Suprapubic skin (tissue), 4 donors: ENCODE measurements at places on chromosomes 13 and 19.
A peak's percentile ranks its signal among the peaks of the same experiment; 100 is the strongest.

GRCh38 chr19:29665215-29665825 is at the start of gene PLEKHF1:
Gene PLEKHF1 (plus strand): TSS chr19:29665461. CDS start chr19:29673840, 8,379 bp downstream.
- H3K4me1 ChIP-seq, result peaks cover 90% of the 10 kb centered on the region

GRCh38 chr19:16197188-16197621 is 506 bp upstream of the AP1M1 start:
- DNase-seq, result no peak
- H3K4me1 ChIP-seq, result peaks cover 37% of the 10 kb centered on the region
- H3K4me3 ChIP-seq, result peak overlapping the region; percentile 97
- peak overlapping the region; percentile 87 for H3K27ac ChIP-seq

- peaks cover 33% of the 10 kb centered on the region for H3K36me3 ChIP-seq
- DNase-seq, result no peak
- H3K27ac ChIP-seq, result no peak overlapping the region
- H3K4me1 ChIP-seq, result no peaks in the 10 kb centered on the region
- H3K4me3 ChIP-seq, result no peak overlapping the region
- no peaks in the 10 kb centered on the region for H3K27me3 ChIP-seq
Observed at GRCh38 chr19:19151418-19151817, 13.1 kb upstream of the TMEM161A start.

DNA sequence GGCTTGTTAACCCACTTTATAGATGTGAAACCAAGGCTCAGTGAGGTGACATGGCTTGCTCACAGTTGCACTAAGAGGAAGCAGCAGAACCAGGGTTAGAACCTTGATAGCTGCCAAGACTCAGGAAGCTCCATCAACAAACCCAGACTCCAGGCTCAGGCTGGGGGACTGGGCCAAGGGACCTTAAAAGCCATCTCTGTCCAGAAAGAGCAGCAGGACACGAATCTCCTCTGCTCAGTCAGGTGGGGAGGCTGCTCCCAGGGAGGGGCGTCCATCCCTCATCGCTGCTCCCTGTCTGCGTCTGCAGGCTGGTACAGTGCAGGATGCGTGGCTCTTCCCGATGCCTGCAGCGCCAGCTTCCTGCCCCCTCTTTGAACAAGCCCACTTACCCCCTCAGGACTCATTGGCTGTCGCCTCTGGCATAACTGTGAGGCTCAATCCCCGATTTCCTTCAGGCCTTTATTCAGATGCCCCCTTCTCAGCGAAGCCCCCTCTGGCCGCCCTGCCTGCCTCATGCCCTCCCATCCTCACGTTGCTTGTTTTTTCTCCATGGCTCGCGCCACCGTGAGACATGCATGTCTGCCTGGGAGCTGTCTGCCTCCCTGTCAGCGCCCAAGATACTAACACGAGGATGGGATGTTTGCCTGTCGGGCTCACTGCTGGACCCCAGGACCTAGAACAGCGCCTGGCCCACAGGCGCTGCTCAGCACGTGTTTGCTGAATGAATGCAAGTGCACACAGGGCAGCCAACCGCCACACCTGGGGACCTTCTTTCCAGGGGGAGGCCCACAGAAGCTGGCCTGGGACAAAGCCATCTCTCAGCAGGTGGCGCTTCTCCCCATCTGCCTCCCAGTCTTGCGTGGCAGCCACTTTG is 21.5 kb downstream of the AKT2 start:
- no peak overlapping the region for H3K4me3 ChIP-seq
- peaks cover 11% of the 10 kb centered on the region for H3K4me1 ChIP-seq
- no peak for DNase-seq
- H3K27ac ChIP-seq, result no peak overlapping the region
- peaks cover 32% of the 10 kb centered on the region for H3K36me3 ChIP-seq
- no peaks in the 10 kb centered on the region for H3K27me3 ChIP-seq

DNA sequence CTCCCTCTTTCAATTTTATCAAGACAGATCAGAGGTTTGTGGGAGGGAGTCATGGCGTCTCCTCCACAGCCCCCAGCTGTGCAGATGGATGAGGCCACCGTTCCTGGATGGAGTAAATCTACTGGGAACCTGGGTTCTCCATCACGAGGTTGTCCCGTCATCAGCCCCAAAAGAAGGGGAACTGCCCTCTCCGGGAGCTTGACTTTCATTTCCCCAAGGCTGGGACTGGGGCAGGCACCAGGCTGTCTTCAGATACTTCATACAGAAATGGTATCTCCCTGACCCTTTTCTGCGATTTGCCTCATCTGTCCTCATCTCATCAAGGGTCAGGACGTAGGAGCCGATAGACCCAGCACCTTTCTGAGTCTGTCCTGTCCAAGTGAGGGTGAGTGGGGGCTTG is 9.8 kb downstream of the LILRB2 start:
- DNase-seq, result peak; percentile 56
- no peak overlapping the region for H3K27ac ChIP-seq
- H3K4me1 ChIP-seq, result no peaks in the 10 kb centered on the region
- H3K27me3 ChIP-seq, result peaks cover 22% of the 10 kb centered on the region
- H3K4me3 ChIP-seq, result no peak overlapping the region
- no peaks in the 10 kb centered on the region for H3K36me3 ChIP-seq

DNA sequence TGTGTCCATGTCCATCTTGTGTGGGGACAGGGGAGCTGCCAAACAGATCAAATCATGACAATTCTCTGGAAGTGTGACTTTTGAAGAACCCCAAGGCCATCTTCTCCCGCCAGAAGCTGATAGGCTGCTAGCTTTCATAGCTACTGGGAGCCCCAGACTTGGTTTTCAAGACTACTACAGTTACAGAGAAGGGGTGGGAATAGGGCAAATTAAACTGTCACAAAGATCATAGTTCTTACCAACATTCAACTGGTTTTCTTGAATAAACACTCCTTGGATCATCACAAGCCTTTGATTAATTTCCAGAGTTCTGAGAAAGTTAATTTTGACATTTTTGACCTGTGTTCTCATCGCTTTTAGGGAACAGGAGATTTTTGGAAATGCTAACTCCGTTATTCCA is 67.8 kb upstream of the FARP1 start:
- DNase-seq, result no peak
- H3K4me1 ChIP-seq, result no peaks in the 10 kb centered on the region
- no peak overlapping the region for H3K27ac ChIP-seq

DNA sequence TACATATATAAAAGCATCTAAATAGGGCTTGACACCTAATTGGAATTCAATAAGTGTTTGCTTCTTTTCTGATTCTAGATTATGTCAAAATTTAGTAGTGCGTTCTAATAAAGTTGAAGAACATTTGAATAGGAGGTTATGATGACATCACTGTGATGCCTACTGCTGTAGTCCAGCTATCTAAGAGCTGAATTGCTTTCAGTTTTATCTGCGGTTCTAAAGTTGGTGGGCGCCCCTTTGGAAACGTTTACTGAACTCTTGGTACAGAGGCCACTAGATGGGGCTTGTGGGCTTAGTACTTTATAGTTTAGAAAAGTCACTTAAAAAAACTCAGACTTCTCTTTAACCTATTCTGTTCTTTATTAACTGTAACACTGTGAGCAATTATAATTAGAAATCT is 776.9 kb downstream of the GPC5 start:
- H3K27ac ChIP-seq, result no peak overlapping the region
- H3K27me3 ChIP-seq, result no peaks in the 10 kb centered on the region
- no peak overlapping the region for H3K4me3 ChIP-seq
- H3K36me3 ChIP-seq, result no peaks in the 10 kb centered on the region

- no peaks in the 10 kb centered on the region for H3K27me3 ChIP-seq
- no peaks in the 10 kb centered on the region for H3K36me3 ChIP-seq
- H3K4me1 ChIP-seq, result no peaks in the 10 kb centered on the region
- H3K4me3 ChIP-seq, result no peak overlapping the region
Observed at GRCh38 chr13:69108486-69108885, 999.1 kb upstream of the ATXN8OS start.

GRCh38 chr13:112899281-112900225 is 69.5 kb upstream of the MCF2L start:
- H3K27me3 ChIP-seq, result peaks cover 29% of the 10 kb centered on the region
- peak; percentile 69 for DNase-seq
- H3K4me3 ChIP-seq, result no peak overlapping the region
- no peak overlapping the region for H3K27ac ChIP-seq
- H3K36me3 ChIP-seq, result no peaks in the 10 kb centered on the region

DNA sequence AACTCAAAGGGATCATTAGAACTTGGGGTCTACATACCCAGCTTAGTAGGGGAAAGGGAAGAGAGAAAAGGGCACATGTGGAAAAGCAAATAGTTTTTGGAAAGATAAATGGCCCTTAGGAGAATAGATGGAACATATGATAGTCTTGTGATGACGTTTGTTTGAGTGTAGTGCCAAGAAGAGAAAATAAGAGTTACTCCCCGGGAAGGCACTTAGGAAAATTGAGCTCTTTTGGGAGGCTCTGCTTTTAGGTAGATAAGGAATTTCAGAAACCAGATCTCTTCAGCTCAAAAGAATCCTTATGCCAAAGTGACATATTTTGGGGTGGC is 44.8 kb upstream of the SERTM1 start:
- no peak overlapping the region for H3K4me3 ChIP-seq
- DNase-seq, result no peak
- no peaks in the 10 kb centered on the region for H3K27me3 ChIP-seq
- no peak overlapping the region for H3K27ac ChIP-seq
- no peaks in the 10 kb centered on the region for H3K36me3 ChIP-seq

GRCh38 chr13:91721413-91721812 is 323.0 kb downstream of the GPC5 start:
- H3K4me1 ChIP-seq, result no peaks in the 10 kb centered on the region
- no peak for DNase-seq
- no peak overlapping the region for H3K27ac ChIP-seq
- no peak overlapping the region for H3K4me3 ChIP-seq

DNA sequence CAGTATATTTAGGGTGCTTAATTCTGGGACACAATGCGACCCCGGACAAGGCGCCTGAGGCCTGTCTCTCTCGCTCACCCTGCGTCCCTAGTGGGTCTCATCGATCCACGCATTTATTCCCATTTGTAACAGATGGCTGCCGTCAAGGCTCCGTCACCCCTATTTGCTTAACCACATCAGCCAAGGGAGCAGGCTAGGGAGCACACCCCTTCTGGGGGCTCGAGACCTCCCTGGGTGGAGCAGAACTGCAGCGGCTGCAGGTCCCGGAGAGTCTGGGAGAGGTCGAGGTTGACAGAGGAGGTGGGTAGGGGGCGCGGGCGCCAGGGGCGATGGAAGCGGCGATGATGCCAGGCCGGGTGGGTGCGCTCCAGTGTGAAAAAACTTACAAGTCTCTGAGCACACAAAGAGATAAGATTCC is 507 bp downstream of the ALG5 start:
- peaks cover 20% of the 10 kb centered on the region for H3K4me1 ChIP-seq
- H3K36me3 ChIP-seq, result peaks cover 25% of the 10 kb centered on the region
- no peaks in the 10 kb centered on the region for H3K27me3 ChIP-seq

DNA sequence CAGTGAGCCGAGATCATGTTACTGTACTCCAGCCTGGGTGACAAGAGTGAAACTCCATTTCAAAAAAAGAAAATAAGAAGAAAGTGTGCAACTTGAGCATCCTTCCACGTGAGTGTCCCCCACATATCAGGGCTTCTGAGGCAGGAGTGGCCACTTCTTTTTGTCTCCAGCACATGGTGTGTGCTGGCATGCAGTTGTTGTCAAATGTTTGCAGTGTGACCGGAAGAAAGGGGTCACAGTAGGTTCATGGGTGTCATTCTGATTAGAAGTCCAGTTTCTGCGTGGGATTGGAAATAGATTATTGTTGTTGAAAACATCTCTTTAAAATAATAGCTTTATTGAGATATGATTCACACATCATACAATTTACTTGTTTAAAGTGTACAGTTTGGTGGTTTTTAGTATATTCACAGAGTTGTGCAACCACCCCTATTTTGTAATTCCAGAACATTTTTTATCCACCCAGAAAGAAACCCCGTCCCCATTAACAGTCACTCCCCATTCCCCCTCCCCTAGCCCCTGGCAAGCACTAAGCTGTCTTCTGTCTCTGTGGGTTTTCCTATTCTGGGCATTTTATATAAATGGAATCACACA is 2.2 kb downstream of the CRTC1 start:
- no peaks in the 10 kb centered on the region for H3K36me3 ChIP-seq
- DNase-seq, result no peak
- H3K27me3 ChIP-seq, result no peaks in the 10 kb centered on the region
- no peak overlapping the region for H3K4me3 ChIP-seq
- H3K27ac ChIP-seq, result no peak overlapping the region

DNA sequence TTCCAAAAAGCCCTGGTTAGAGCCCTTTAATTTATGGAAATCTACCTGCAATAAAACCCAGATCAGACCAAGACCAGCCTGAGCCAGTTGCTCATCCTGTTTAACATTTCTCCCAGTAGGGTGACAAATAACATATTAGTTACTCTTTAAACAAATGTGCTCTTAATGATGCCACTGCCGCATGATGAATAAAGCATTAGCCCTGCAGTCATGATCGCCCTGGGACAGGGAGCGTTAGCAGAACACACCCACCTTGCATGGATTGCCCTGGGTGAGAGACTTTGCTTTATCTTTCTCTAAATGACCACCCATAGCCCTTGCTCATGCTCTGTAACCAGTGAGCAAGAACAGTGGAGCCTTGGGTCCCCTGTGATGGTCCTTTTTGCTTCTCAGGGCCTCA is 362.4 kb downstream of the ENOX1 start:
- H3K27ac ChIP-seq, result no peak overlapping the region
- no peaks in the 10 kb centered on the region for H3K27me3 ChIP-seq
- DNase-seq, result no peak
- no peak overlapping the region for H3K4me3 ChIP-seq

DNA sequence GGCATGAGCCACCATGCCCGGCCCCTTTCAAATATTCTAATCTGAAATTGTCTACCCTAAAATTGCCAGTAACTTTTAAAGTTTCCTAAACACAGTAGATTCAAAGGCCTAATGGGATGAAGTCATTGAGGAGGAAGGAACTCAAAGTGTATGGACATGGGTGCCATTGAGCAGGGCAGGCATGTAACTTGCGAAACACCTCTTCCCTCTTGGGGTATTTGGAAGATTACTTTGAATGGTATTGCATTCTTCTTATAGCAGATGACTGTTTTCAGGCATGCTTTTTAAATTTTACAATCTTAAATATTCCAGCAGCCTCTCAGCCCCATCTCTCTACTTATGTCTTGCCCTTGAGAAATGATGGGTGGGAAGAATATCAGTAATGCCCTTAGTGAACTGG is 21.0 kb downstream of the TM9SF2 start:
- peaks cover 59% of the 10 kb centered on the region for H3K36me3 ChIP-seq
- no peak overlapping the region for H3K4me3 ChIP-seq
- no peaks in the 10 kb centered on the region for H3K4me1 ChIP-seq
